AG10803 (cell line): ENCODE measurements at places on chromosomes 4 and X.

GRCh38 chrX:39238006-39238405, 436.7 kb downstream of the MID1IP1 start:
- no peak for DNase-seq

GRCh38 chr4:27779827-27780226, 919.2 kb downstream of the STIM2 start:
- DNase-seq = no peak

- peak; percentile 35 for DNase-seq
These were observed 10.6 kb downstream of the CENPVL3 start for GRCh38 chrX:51608126-51608525.

DNA sequence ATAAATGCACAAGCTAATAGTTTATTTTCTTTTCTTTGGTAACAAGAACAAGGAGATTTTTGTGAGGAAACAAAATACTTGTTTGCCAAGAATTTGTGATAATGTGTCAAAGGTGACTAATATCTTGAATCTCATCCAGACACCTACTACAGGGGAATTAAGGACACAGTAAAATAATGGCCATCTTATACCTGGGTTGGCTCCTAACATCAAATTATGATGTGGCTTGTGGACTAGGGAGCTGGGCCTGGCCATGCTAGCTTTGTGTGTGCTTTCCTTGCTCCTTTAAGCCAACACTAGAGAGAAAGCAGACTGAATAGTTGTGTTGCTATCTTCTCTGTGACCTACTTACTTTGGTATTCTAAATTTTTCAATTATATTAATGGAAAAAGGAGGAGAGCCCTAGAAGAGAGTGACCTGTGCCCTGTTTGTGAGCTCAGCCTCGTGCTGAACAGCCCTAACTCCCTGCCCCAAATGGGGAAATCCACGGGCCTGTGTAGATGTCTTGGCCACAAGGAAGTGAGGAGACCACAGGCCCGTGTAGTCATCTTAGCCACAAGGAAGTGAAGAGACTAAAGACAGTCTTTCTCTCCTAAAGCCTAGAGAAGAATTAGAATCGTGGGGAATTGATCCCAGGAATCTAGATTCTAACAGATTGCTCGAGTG, 23.3 kb downstream of the ARHGAP24 start:
- peak; percentile 91 for DNase-seq

DNA sequence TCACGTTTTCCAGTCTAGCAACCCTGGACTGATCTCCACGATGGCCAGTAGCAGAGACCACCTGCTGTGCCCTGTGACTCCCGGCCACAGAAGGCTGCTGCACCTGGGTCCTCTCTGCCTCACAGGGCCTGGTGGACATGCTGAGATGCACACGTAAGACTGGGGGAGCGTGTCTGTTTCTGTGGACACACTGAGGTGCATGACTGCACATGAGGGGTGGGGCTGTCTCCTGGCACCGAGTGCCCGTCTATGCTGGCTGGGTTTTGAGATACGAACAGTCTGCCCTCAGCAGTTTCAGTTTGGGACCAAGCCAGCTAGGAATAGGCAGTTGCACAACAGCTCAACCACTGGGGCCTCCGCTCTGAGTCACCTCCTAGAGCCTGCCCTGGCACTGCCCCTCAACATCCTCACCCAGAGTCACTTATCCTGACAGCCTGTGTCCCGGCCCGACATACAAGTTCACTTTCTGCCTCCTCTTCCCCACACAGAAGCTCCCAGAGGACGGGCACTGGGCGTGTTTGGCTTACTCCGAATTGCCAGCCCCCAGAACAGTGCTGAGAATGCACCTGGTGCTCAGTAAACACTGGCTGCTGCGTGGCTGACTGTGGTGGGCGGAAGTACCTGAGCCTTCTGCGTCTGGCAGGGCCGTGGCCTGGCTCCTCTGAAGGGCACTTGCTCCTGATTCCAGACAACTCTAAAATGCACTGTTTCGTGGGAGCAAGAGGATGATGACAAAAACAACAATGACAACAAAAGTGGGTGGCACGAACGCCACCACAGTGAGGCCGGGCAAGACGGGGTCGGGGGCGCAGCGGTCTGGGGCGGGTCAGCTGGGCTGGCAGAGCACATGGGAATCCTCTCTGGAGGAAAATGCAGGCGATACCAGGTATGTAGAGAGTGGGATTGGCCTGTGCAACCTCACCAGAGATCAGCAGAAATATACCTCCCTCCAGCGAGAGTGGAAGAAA, 30.9 kb downstream of the RNF212 start:
- DNase-seq = peak; percentile 85

DNA sequence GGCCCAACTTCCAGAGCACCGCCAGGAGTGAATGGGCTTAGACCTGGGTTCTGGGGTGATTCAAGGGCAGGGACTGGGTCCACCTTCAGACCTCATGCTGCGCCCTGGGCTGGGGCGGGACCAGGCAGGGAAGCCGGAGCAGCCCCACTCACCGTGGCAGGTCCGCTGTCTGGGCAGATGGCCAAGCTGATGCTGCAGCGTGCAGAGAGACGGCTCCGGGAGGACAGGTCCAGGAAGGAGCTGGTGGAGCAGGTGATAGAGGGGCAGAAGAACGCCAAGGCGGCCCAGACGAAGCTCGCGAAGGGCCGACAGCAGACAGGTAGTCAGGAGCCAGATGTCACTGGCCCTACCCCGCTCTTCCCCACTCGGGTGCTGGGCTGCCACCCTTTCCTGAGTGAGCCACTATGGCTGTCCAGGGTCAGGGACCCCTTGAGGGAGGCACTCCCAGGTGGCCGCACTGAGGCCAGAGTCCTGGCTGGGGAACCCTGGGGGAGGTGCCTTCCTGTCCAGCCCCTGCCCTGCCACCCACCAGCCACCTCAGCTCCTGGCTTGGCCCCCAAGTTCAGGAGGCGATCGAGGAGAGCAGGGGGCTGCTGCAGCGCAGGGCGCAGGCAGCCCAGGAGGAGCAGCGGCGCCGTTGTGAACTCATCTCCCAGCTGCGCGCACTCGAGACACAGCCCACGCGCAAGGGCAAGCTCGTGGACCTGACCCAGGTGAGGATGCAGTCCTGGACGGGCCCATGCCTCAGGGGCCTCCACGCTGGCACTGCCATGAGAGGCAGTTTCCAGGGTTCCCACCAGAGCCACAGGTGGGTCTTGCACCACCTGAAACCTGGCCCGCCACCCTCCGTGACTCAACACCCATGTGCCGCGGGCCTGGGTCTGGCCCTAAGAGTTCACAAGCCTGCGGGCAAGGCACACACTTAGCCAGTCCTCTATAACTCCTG, 10.1 kb upstream of the RNF4 start:
- no peak for DNase-seq

DNA sequence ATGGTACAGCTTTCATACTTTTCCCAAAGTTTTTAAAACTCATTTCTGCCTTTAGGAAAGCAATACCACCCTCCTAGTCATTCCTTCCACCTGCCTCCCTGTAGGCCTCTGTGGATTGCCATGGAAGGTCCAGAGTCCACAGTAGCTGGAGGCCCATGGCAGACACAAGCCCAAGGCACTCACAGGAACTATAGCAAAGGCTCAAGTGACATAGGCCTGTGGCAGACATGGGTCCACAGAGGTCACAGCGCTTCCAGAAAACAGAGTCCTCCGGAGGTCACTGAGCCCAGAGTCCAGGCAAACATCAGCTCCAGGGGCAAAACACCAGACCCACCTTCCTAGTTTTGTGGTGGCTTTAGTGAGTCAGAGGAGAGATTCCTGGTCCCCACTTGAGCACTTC, 147.6 kb upstream of the ATP6AP2 start:
- no peak for DNase-seq

DNA sequence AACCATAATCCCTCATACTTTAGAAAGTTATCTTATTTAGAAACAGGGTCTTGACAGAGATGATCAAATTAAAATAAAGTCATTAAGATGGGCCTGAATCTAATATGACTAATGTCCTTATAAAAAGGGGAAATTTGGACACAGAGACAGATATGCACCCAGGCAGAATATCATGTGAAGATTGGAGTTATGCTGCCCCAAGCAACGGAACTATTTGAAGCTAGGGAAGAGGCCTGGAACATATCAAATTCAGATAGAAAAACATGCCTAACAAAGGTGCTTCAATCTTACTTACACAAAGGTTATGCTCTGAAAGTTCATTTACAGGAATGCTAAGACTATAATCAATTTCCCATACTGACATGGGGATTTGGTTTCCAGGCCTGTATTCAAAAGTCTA, 112.7 kb upstream of the NAP1L5 start:
- no peak for DNase-seq

DNA sequence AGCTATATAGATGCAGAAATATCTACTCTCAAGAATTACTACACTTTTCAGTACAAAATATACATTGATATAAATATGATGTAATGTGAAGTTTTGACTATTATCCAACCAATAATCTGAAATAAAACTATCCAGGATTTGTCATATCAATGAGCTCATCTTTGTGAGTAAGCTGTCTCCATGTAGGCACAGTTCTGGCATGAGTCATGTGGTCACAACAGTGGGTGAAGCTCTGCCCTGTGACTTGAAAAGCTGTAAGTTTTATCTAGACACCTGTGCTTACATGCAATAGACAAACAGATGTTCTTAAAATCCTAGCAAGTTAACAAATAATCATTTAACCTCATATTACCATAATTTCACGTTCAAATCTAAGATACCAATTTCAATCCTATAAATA, 192.7 kb downstream of the GABRG1 start:
- DNase-seq = no peak

DNA sequence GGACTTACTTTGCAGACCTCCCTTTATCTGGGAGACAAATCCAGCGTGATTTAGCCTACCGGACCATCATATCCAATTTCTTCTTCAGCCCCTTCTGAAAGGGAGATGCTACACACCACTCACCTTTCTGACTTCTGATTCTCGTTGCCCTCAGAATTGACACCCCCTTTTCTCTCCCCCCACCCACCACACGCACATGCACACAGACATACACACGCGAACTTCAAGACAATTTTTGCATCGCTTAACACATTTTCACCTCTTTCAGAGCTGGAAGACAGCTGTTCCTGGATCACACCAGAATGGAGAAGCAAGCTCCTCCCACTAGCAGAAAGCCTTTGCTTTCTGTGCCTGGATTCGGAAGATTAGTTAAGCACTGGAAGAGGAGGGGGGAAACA, 1.0 kb upstream of the SNCA start:
- no peak for DNase-seq

GRCh38 chr4:15455290-15455689, 14.4 kb upstream of the CC2D2A start:
- peak; percentile 86 for DNase-seq

DNA sequence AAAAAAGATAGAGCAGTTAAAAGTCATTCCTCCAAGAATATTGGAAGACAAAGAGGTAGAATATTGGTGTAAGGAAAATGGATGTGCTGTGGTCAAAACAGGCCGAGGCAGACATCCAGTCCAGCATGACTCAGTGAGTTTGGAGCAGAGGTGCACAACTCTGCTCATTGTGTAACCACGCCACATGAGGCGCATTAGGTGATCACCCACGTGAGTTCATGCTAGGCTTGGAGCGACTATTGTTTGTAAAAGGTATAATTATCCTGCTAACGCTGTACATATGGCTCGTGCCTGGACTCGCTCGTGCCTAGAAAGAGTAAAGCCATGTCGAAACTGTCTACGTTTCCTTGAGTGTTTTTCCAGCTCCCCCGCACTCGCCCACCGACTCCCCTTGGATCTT, 23.9 kb downstream of the C4orf54 start:
- no peak for DNase-seq

DNA sequence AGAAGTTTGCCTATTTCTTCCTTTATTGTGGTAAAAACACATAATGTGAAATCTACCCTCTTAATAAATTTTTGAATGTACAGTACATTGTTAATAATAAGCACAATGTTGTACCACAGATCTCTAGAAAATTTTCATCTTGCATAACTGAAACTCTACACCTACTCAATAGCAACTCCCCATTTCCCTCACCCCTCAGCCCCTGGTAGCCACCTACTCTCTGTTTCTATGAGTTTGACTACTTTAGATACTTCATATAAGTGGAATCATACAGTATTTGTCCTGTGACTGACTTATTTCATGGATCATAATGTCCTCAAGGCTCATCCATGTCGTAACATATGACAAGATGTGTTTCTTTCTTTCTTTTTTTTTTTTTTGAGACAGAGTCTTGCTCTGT, 446.4 kb downstream of the RPA4 start:
- DNase-seq = no peak

- no peak for DNase-seq
These were observed 57.5 kb upstream of the C1QTNF7 start for GRCh38 chr4:15370296-15370695.

GRCh38 chr4:14265651-14266050, 638.1 kb upstream of the BOD1L1 start:
- no peak for DNase-seq

GRCh38 chr4:34422472-34423175, 1821.7 kb downstream of the ARAP2 start:
- peak; percentile 4 for DNase-seq

GRCh38 chr4:153004081-153004850, 68.1 kb downstream of the FHDC1 start:
- no peak for DNase-seq

DNA sequence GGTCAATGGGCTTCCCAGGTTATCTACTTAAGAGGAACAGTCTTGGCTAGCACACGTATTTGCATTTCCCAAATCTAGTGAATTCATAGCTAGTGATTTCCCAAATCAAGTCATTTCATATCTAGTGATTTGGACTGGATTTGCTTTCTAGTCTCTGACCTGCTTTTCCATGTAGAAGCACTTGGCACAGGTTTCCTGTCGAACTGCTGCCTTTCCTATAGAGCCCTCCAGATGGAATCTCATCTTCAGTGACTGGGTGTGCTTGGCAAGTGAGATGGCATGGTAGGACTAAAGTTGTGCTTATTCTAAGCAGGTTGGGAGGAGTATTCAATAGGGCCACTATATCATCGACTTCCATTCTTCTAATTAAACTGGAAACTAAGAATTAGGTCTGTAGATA, 94.7 kb downstream of the CCNG2 start:
- DNase-seq = no peak

- no peak for DNase-seq
These were observed 68.4 kb downstream of the RHOH start for GRCh38 chr4:40264995-40265909.

DNA sequence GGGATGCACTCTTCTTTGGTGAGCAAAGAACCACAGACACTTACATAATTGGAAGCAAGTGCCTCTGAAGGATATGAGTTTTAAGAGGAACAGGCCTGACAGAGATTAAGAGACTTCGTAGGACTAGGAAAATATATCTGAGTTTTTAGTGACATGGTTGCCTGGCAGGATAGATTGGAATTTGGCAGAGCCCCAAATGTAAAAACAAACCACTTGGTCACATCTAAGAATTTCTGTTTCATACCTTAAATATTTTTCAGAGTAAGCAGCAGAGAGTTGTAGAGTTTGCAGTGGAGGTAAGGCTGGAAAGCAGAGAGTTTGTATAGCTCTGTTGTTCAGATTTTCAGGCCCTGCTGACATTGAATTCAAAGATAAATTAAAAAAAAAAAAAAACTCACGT, 150.1 kb upstream of the MAGEB2 start:
- DNase-seq = peak; percentile 41

GRCh38 chr4:8841678-8842268, 29.9 kb downstream of the HMX1 start:
- DNase-seq = no peak

DNA sequence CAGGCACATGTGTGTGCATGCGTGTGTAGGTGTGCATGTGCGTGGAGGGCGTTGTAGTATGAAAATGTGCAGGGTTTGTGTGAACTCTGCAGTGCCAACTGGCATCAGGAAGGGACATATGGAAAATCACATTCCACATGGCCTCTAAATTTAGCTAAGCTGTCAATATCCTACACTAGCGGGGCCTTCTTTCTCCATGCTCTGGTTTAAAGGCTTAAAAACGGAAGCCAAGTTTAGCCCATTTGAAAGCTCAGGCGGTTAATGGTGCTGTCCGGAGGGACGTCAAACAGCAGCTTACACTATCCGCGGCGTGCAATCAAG, 144.1 kb upstream of the NOCT start:
- no peak for DNase-seq

- DNase-seq = no peak
These were observed 64.2 kb upstream of the EPGN start for GRCh38 chr4:74244049-74244448.
